Activated naive CD8-positive, alpha-beta T cell treated with anti-CD3 and anti-CD28 coated beads for 36 hours (primary cell): ENCODE measurements at places on chromosomes 13 and 19. TPM values are rescaled to one million over a fixed set of nuclear protein-coding genes. Genes with fewer than 3 reads are reported as not detected.

GRCh38 chr13:112781881-112782361, 92.1 kb downstream of the ATP11A start:
- no peak for DNase-seq
- peaks cover 9% of the 10 kb centered on the region for H3K4me1 ChIP-seq
- no peak overlapping the region for H3K4me3 ChIP-seq

Gene ZNF57
- 4.2 TPM for total RNA-seq

- H3K27me3 ChIP-seq: no peaks in the 10 kb centered on the region
- H3K4me1 ChIP-seq: no peaks in the 10 kb centered on the region
- no peak overlapping the region for H3K27ac ChIP-seq
- peaks cover 9% of the 10 kb centered on the region for H3K36me3 ChIP-seq
- no peak overlapping the region for H3K4me3 ChIP-seq
- no peak for DNase-seq
Observed at GRCh38 chr13:25252225-25252624, 35.1 kb downstream of the MTMR6 start.

- no peak overlapping the region for H3K27ac ChIP-seq
- H3K27me3 ChIP-seq: no peaks in the 10 kb centered on the region
- no peak for DNase-seq
- H3K36me3 ChIP-seq: no peaks in the 10 kb centered on the region
Observed at GRCh38 chr13:43489233-43489632, 297.5 kb downstream of the ENOX1 start.

- H3K36me3 ChIP-seq: no peaks in the 10 kb centered on the region
- H3K4me1 ChIP-seq: no peaks in the 10 kb centered on the region
- peaks cover 38% of the 10 kb centered on the region for H3K27me3 ChIP-seq
- no peak overlapping the region for H3K27ac ChIP-seq
- no peak overlapping the region for H3K4me3 ChIP-seq
- DNase-seq: no peak
Observed at GRCh38 chr13:94673851-94674250, 38.5 kb downstream of the SOX21 start.

Gene SH2D3A
- total RNA-seq: 25.7 TPM

Gene CCNA1
- 0.16 TPM for total RNA-seq

Gene CALR3
- 0.16 TPM for total RNA-seq
